Kidney (tissue), 22 donors: ENCODE measurements at places on chromosomes 12 and 14. TPM values are rescaled to one million over a fixed set of nuclear protein-coding genes. Genes with fewer than 3 reads are reported as not detected.

Gene CIPC
- total RNA-seq, result 23.5 TPM

Gene SELPLG
- 14.3 TPM for total RNA-seq

Gene MANSC4
- not detected for total RNA-seq

DNA sequence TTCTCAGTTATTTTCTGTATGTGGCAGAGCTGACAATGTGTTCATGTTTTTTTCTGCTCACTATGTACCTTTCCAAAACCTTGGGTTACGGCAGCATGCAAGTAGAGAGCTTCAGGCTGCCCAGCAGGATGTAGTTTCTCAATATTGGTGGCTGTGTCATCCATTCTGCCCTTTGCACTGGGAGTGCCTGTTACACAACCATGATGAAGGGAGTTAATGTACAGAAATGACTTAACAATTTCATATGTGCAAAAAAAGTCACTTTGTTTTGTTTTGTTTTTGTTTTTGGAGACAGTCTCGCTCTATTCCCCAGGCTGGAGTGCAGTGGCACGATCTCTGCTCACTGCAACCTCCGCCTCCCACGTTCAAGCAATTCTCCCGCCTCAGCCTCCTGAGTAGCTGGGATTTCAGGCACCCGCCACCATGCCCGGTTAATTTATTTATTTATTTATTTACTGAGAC is 6.1 kb upstream of the CNIH1 start:
- no peak overlapping the region for H3K27ac ChIP-seq
- H3K4me1 ChIP-seq, result peaks cover 3% of the 10 kb centered on the region
- DNase-seq, result no peak
- H3K36me3 ChIP-seq, result no peaks in the 10 kb centered on the region

DNA sequence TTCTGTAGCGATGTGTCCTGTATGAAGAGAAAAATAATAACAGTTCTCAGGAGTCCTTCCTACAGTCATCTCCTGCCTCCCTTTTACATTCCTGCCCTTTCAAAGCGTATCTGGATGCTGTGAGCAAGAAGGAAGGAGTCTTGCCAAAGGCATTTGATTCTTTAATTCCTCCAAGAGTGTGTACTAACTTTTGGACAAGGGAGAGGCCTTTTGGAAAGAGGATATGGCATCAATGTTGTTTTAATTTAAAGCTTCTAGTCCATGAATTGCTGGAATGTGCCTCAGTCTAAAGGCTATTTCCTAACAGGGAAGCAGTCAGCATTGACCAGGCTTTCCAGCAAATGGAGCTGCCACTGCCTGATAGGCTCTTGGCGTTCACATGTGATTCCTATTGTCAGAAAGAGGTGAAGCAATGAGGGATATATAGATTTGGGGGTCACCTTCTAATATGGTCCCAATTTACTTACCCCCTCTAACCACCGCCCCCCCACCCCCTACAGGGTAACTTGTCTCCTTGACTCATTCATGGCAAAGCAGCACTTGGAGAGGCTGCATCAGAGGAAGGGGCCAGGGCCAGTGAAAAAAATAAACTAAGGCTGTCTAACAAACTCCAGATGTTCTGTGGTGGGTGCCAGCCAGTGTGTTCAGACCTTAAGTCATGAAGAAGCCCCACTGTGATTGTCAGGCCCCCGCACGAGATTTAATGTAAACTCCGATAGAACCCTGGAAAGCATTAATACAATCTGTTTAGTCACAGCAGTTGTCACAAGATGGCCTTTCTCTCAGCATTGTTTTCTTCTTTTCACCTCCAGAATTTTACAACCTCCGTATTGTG is 220.3 kb downstream of the FBXL14 start:
- H3K4me3 ChIP-seq, result no peak overlapping the region
- peak; percentile 19 for DNase-seq
- H3K27me3 ChIP-seq, result no peaks in the 10 kb centered on the region
- no peaks in the 10 kb centered on the region for H3K4me1 ChIP-seq
- no peaks in the 10 kb centered on the region for H3K36me3 ChIP-seq

- H3K4me1 ChIP-seq, result peaks cover 40% of the 10 kb centered on the region
- H3K27me3 ChIP-seq, result no peaks in the 10 kb centered on the region
- H3K4me3 ChIP-seq, result no peak overlapping the region
These were observed 115.2 kb upstream of the NCOR2 start for GRCh38 chr12:124682425-124683151.

GRCh38 chr12:48351022-48351708 is 446 bp upstream of the ZNF641 start:
- H3K27me3 ChIP-seq, result no peaks in the 10 kb centered on the region
- H3K4me1 ChIP-seq, result peaks cover 11% of the 10 kb centered on the region
- peak overlapping the region; percentile 89 for H3K4me3 ChIP-seq
- DNase-seq, result peak; percentile 84

- no peaks in the 10 kb centered on the region for H3K27me3 ChIP-seq
- no peaks in the 10 kb centered on the region for H3K4me1 ChIP-seq
These were observed 17.7 kb downstream of the IRAK4 start for GRCh38 chr12:43776498-43776897.

- H3K36me3 ChIP-seq, result no peaks in the 10 kb centered on the region
- H3K27me3 ChIP-seq, result no peaks in the 10 kb centered on the region
- H3K27ac ChIP-seq, result no peak overlapping the region
These were observed 75.2 kb downstream of the CMAS start for GRCh38 chr12:22121224-22121623.

GRCh38 chr14:93533842-93534241 is 103.1 kb downstream of the UNC79 start:
- peak; percentile 23 for DNase-seq
- peaks cover 3% of the 10 kb centered on the region for H3K4me1 ChIP-seq
- no peak overlapping the region for H3K27ac ChIP-seq
- H3K27me3 ChIP-seq, result no peaks in the 10 kb centered on the region
- no peaks in the 10 kb centered on the region for H3K36me3 ChIP-seq

DNA sequence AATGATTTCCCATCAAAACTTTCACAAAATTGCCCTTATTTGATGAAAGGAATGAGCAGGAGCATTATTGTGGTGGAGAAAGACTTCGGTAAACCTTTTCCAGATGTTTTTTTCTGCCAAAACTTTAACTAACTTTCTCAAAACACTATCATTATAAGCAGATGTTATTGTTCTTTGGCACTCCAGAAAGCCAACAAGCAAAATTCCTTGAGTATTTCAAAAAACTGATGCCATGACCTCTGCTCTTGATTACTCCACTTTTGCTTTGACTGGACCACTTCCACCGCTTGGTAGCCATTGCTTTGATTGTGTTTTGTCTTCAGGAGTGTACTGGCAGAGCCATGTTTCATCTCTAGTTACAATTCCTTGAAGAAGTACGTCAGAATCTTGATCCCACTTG is 29.7 kb upstream of the RAB21 start:
- H3K36me3 ChIP-seq, result no peaks in the 10 kb centered on the region
- no peaks in the 10 kb centered on the region for H3K4me1 ChIP-seq
- no peaks in the 10 kb centered on the region for H3K27me3 ChIP-seq
- no peak overlapping the region for H3K27ac ChIP-seq
- no peak for DNase-seq

- no peaks in the 10 kb centered on the region for H3K36me3 ChIP-seq
- H3K4me1 ChIP-seq, result no peaks in the 10 kb centered on the region
- H3K27ac ChIP-seq, result no peak overlapping the region
- H3K4me3 ChIP-seq, result no peak overlapping the region
These were observed 105.6 kb upstream of the ARID2 start for GRCh38 chr12:45623940-45624339.

- no peaks in the 10 kb centered on the region for H3K4me1 ChIP-seq
- H3K4me3 ChIP-seq, result no peak overlapping the region
These were observed 61.0 kb downstream of the KIAA0586 start for GRCh38 chr14:58488550-58488949.

DNA sequence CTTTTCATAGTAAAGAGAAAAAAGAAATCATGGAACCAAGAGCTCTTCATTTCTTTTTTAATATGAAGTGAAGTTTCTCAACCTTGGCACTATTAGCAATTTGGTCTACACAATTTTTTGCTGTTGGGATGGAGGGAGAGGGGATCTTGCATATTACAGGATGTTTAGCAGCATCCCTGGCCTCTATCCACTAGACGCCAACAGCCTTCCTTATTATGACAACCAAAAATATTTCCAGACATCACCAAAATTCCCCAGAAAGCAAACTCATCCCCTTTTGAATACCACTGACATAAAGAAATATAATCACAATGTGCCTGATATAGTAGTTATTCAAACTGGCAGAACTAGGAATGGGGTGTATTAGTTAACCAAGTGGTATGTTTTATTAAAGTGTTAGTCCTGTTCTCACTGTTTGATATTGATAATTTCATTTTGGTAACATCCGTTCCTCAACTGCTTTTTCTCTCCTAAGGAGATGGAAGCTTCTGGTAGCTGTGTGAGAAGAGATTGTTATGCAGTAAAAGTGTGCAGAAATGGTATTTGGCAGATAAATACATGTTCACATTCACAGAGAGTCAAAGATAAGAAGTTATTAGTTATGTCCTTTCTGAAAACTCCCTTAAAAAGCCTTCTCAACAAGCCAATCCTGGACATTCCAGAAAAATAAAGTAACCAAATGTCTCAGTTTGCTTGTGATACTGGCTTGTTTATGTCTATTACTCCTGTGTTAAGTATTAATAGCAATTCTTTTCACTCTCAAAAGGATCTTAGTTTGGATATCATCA is 699.9 kb downstream of the C12orf50 start:
- H3K36me3 ChIP-seq, result no peaks in the 10 kb centered on the region
- no peak for DNase-seq
- H3K4me3 ChIP-seq, result no peak overlapping the region
- H3K27ac ChIP-seq, result no peak overlapping the region
- no peaks in the 10 kb centered on the region for H3K27me3 ChIP-seq
- H3K4me1 ChIP-seq, result no peaks in the 10 kb centered on the region
